ELF-1 (cell line): ENCODE measurements at places on chromosomes 1 and 21.
A peak's percentile ranks its signal among the peaks of the same experiment; 100 is the strongest.

- peak; percentile 97 for DNase-seq
These were observed at the start of gene STPG1 for GRCh38 chr1:24413350-24414163. Gene STPG1, minus strand, starts transcription at chr1:24413782. Its CDS starts 12,394 bp downstream, at chr1:24401388.

DNA sequence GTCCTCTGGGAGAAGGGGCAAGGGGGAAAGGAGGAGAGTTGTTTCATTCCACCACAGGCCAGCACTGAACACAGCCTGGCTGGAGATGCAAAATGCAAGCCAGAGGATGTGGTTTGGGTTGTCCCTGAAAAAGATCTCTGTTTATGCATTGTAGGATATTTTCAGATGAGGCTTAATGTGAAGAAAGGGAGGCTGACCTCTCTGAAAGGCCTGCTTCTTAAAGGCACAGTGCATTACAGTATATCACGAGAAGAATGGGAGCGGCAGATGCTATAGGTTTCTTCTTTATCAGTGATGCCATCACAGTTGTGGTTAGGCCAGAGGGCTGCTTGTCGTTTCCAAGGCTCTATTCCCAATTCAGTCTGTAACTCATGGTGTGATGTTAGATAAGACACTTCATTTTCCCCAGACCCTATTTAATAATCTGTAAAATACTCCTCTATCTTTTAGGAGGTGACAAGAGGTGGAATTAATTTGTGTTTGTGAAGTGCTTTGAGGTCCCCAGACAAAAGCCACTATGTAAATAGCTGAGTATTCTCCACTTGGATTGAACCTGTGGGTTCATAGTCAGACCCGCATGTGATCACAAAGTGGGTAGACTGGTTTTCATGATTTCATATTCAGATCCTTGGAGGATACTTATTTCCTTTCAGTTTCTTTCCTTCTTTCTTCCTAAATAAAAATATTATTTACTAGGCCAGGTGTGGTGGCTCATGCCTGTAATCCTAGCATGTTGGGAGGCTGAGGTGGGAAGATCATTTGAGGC lies 76.5 kb upstream of the WDR26 start:
- no peak for DNase-seq

GRCh38 chr1:247857069-247857984 lies at the start of gene TRIM58:
Gene TRIM58, plus strand, starts transcription at chr1:247857187. Its CDS starts 60 bp downstream, at chr1:247857247.
- peak; percentile 34 for DNase-seq

DNA sequence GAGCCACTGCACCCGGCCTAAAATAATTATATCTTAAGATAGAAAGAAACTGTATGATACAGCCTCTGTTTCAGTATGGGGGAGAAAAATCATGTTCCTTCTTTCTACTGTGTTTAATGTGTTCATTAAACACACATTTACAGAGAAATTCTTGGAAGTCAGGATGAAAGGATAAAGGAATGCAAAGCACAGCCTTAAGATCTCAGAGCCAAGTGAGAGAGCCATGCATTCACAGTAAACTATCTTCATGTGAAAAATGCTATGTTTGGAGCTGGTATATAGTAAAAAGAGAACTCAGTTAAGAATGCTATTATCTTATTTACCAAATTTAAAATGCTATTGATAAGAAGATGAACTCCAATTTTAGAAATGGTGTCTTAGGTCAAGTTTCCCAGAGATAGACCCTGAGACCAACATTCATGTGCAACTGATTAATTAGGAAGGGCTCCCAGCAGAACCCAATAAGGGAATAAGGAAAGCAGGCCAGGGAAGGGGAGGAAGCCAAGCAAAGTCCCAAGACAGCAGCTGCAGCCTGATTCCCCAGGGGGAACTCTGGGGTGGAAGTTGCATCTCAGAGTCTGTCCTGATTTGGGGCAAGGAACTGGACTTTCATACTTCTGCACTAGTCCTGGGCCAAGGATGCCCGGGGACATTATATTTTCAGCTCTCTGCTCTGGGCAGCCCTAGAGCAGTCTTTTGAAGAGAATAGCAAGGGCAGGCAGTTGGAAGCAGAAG lies 130.0 kb upstream of the ZNF648 start:
- no peak for DNase-seq

DNA sequence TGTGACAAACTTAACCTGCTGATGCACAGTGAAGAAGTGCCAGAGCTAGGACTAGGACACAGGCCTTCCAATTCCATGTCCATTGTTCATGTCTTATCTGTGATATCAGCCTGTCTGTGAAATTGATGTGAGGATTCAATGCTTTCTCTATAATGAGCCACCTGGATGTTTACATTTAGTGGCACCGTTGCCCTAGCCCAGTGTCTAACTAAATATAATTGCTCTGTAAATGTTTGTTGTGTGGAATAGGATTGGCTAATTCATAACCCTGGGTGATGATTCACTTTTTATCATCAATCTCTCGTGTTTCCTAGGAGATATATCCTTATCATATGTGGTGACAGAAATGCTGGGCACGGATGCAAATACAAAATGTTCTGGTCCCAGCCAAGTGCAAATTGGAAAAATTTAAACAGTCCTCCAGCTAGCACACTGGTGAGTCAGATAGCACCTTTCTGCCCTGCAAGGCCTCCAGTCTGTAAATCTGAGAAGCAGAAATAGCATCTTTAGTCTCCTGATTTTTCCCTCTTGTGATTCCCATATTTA lies 46.9 kb upstream of the GNG12 start:
- DNase-seq: no peak
